ENCODE measurements at places on chromosomes 1 and 21. TPM values are rescaled to one million over a fixed set of nuclear protein-coding genes. Genes with fewer than 3 reads are reported as not detected.

The CR1 gene
- 11.4 TPM for total RNA-seq

DNA sequence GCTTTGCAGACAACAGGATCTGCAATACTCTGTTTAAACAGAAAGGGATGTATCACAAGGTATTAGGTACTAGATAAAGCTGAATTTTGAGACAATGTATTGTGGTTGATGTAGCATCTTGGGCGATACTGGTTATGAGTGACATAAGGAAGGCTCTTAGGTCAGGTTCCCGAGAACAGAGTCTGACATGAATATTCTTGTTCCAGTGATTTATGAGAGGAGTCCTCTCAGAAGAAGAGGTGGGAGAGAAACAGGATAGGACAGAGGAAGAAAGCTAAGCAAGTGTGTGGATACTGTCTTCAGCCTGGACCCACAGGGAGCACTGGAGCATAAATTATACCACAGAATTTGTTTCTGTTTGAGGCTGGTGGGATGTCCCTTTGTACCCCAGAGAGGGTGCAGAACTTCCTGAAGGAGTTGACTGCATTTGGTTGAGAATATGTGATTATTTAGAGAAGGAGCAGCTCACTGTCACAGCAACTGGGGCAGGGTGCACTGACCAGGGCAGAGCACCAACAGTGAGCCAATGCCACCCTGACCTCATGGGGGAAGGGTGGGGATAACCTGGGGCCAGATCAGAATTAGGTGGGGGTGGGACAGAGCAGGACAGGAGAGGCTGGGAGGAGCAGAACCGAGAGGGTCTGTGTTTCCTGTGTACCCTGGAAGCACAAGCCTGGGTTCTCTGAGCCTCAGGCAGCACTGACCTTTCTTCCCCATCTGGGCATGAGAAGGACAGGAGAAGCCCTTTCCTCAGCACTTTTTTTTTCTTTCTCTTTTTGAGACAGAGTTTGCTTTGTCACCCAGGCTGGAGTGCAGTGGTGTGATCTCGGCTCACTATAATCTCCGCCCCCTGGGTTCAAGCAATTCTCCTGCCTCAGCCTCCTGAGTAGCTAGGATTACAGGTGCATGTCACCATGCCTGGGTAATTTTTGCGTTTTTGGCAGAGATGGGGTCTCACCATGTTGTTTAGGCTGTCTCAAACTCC, 36.3 kb upstream of the SLC6A9 start:
- no peak for DNase-seq

DNA sequence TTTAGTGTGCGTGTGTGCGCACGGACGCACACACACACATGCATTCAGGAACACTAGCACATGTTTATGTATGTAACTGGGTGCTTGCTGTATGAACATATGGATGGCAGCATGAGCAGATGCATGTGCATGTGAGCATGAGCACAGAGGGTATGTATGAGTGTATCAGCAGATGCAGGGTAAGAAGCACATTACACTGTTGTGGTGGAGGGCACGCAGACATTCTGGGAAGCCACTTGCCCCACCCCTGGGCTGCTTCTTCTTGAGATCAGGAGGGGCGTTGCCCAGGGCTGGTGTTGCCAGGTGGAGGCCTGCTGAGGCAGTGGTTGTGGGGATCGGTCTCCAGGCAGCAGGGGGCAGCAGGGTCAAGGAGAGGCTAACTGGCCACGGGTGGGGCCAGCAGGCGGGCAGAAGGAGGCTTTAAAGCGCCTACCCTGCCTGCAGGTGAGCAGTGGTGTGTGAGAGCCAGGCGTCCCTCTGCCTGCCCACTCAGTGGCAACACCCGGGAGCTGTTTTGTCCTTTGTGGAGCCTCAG, 3.9 kb upstream of the P3R3URF start:
- no peak for DNase-seq

The PCBP3 gene
- not detected for total RNA-seq

The TDRD5 gene
- total RNA-seq: not detected

DNA sequence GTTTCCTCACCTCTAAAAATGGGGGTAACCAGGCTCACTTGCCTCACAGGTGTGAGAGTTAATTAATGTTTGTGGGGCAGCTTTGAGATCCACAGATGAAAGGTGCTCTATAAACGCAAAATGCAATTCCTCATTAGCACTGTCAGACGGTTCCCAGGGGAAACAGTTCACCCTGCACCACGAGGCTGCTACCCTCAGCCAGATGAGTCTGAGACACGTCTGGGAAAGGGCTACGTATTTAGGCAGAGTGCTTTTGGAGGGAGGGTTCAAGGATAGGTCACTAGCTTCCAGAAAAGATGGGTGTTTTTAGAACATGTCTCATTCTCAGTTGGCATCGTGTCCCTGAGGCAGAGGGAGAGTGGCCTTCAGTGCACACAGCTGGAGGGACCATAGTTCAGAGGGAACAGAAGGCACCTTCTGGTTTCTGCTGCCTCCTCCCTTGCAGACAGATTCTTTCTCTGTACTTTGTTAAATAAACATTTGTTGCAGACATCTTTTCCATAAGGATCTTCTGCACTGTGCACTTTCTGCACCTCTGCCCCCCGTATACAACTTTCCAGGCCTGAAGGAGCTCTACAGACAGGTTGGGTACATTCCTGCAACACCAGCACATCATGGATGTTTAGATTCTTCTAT, 139.9 kb downstream of the CLIC6 start:
- DNase-seq: no peak

The SPRR1A gene
- not detected for total RNA-seq

DNA sequence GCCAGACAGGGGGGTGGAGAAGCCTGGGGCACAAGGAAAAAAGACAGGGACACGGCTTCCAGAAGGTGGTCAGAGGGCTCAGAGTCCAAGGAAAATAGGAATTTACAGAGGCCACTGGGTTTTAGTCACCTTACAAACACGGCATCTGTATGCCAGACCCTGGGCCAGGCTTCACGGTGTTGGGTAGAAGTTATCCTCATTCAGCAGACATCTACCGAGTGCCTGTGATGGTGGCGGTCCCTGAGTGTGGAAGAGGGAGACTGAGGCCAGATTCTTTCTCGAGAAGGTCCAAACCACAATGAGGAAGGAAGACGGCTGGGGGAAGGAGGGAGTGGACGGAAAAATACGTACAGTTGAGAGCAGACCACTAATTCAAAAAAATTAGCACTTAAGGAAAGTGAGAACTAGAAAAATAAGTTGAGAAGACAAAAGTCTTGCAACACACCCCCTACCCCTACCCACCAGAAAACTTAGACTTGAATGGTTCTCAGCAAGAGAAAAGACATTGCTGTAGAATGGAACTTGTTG, 864 bp upstream of the BTG2 start:
- DNase-seq: no peak

All from activated B cell treated with CpG ODN at 0.5 μM for 24 hours (primary cell).